ENCODE measurements at places on chromosomes 4 and X.
A peak's percentile ranks its signal among the peaks of the same experiment; 100 is the strongest.

- DNase-seq: no peak
Observed at GRCh38 chr4:79198951-79199587, 126.8 kb downstream of the NAA11 start.

DNA sequence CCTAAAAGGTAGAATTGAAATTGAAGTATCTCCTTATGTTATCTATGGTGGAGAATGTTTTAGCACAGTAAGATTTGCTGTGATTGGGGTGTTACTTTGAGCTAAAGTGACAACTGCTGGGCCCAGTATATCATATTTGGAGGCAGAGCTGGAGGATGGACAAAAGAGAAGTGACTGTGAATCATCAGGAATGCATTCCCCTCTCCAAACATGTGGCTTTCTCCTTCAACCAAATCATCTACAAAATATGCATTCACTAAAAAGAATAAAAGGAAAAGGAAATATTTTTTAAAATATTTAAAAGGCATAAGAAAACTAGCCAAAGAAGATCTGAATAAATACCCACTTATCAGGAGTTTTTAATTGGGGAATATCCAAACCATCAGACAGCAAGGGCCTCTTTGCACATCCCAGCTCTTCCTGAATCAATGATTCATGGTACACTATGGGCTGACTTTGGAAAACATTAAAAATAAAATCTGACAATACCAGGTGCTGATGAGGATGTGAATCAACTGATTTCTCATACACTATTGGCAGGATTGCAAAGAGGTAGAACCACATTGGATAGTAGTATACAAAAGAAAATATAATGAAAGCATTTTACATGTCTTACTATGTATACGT lies 671.7 kb upstream of the NR3C2 start:
- DNase-seq: no peak

DNA sequence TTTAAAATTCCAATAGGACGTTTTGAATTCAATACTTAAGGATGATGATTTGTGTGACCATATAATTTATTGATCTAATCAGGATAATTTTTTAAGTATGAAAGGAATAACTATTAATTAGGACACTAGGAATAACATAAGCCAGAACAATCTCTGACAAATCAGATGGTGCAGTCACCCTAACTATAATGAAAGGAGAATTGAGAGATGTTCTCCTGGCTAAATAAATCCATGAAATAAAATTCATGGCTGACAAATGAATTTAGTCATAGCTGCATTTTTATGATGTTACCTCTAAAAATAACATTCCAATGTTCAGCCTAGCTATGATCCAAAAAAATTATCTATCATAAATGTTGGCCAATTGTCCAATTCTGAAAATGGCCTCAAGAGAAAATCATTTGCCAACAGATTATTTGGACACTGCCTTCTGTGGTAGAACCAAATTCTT lies 190.6 kb upstream of the NEIL3 start:
- no peak for DNase-seq

DNA sequence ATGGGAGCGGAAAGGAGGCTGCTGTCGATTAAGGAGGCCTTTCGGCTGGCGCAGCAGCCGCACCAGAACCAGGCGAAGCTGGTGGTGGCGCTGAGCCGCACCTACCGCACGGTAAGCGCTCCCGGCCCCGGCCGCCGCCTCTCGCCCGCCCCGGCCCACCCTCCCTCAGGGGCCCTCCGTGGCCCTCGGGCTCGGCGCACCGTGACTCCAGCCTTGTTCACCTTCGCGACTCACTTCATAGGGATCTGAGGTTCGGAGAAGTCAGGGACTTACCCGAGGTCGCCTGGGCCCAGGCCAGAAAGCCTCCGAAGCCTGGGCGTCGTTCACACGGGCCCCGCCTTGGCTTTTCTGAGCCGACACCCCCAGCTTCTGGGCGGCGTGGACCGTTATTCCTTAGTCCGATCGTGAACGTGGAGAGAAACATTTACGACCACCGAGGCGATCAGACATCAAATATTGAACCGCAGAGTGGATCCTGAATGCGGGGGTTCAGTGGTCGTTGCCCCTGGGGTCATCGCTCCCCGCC lies 362 bp downstream of the NCAPG start:
- DNase-seq: peak; percentile 33

- no peak for DNase-seq
Observed at GRCh38 chr4:170940043-170940724, 850.4 kb upstream of the AADAT start.

DNA sequence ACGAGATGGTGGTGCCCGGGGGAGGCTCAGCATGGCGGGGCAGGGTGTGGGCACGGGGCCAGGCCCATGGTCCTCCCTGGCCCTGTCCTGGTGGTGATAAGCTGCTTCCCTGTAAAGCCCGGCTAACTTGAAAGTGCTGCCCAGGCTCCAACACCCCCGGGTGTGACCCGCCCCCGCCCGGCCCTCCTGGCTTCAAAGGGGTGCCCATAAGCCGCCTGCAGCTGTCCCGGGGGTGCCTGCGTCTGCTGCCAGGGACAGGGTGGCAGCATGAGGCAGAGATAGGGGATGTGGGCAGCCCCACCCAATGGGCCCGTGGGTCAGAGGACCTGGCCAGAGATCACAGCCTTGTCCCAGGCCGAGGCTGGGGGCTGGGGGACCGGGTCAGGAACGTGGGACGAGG lies 18.1 kb downstream of the FGFRL1 start:
- DNase-seq: no peak

DNA sequence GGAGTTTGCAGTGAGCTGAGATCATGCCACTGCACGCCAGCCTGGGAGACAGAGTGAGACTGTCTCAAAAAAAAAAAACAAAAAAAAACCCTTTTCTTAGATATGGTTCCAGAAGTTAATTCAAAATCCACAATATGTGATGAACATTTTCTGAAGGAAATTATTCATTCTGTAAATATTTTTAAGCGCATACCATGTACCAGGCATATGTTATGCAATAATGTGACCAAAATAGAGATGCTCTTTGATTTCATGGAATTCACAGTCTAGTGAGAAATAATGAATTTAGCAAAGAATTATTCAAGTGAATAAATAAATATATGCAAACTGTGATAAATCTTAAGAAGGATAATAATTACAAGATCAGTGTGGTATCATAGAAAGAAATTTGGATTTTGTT lies 174.7 kb downstream of the GC start:
- DNase-seq: no peak

- DNase-seq: no peak
Observed at GRCh38 chr4:185405296-185405999, 8.8 kb downstream of the ANKRD37 start.

DNA sequence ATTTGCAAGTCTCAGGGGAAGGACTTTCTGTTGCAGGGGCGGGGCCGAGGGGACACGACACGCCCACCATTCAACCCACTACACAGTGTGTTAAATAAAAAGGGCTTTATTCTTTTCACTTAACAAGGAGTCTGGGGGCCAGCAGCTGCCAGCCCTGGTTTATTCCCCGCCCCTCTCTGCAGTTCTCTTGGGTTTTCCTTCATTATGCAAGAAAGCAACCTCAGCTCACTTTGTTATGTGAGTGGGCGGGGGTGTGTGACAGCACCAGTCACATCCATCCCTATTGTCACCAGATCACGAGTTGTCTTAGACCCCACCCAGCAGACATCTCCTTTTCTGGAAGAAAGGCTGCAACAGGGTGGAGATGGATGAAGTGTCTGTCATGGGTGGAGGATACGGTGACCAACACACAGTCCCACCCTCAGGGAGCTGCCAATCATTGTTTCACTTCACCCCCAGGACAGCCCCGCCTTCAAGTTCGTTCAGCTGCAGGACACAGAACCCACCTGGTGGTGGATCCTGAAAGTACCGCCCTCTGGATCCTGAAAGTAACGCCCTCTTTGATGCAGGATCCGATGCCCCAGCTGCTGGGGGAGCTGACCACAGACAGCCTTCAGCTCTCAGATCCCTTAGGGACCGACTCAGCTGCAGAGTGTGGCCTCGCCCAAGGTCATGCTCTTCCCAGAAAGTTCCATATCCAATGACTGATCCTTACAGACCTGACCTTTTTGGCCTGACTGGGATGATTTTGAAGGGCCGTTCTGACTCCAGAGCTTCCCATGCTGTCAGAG lies 79.6 kb downstream of the SMIM20 start:
- DNase-seq: no peak

DNA sequence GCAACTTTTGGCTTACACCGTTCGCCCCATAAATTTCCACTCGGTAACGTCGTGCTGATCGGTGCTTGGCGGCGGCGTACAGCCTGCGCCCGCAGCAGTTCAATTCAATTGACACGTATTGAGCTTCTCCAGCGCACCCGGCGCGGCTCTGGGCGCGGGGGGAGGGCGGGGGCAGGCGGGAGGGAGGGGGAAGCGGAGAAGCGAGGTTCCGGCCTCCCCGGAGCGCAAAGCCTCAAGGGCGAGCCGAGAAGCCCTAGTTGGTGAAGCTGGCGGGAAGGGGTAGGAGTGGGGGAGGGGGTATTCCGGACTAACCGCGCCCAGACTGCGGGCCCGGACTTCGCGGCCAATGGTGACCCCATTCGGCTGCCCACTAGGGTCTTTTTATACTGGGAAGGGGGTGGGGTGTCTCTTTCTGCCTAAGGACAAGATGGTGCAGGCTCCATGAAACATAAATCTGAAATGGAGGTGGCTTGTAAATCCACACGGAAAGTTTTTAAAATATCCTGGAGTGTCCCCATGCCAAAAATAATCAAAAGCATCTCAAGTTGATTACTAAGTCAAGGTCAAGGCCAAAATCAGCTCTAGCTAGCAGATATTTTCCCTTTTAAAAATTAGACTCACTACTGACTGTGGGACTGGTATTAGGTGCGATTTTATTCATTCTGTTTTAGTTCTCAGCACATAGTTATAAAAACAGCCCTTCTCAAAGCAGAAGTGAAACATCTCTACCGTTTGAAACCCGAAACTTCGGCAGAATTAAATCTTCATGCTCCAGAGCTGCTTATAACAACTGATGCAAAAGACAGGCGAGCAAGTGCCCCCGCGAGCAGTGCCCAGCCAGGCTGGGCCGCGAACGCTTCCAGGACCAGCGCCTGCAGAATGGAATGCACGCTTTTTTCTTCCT lies 1.5 kb upstream of the BCOR start:
- peak; percentile 43 for DNase-seq

DNA sequence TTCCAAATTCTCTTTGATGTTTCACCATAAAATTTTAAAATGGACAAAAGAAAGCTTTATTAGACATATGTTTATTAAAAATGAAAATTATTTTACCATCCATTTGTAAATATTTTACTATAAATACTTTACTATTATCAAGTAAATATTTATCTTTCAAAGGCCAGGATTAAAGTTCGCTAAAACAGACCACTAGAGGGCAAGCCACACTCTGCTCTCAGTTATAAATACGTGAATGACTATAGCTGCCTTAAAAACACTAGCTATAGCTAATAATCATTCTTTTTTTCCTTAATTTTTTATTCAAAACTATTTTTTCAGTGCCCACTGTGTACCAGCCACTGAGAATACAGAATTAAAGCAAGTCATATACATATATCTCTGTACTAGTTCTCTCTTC lies 38.6 kb downstream of the UNC5C start:
- DNase-seq: no peak

GRCh38 chr4:111450867-111451266 lies 694.4 kb upstream of the FAM241A start:
- DNase-seq: no peak

GRCh38 chr4:2070421-2071251 lies 11.5 kb downstream of the NAT8L start:
- DNase-seq: no peak

DNA sequence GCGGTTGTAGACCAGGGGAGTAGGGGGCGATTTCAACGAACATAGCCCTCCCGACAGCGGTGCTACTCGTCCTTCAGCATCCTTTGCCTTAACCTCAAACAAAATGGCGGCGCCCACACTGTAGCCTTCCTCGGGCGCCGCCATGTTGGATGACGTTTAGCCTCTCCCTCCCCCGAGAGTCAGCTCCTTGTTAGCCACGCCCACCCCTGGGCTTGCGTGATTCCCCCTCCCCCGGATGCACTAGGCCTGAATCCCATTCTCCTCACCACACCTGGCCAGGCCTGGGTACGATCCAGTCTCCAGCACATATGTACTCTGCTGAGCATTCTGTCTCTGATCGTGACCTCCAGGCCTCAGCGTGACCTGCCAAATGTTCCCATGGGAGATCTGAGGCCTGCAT lies 49.0 kb upstream of the ZNF157 start:
- no peak for DNase-seq

DNA sequence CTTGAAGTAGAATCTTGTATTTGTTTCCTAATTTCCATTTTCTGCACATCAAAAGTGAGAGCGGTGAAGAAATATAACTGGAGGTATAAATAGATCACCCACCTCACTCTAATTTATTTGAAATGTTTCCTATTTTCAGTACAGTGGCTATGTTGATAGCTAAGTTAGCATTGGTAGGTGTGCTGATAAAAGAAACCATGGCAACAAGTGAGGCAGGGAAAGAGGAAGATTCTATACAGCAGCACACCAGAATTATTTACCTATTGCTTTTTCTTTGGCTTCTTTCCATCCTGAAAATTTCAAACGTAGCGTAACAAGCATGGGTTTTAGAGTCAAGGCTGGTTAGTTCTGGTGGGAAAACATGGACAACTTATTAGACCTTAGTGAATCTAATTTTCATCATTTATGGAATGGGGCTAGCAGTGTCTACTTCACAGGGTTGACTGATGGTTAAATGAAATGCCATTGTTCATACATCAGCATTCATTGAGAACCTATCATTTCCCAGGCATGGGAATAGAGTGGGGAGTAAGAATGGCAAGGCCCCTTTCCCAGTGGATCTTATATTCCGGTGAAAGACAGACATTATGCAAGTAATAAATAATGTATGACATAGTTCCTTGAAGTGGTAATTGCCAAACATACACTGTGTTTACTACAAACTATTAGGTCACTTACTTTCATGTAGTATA lies 30.6 kb upstream of the CTSO start:
- DNase-seq: no peak

DNA sequence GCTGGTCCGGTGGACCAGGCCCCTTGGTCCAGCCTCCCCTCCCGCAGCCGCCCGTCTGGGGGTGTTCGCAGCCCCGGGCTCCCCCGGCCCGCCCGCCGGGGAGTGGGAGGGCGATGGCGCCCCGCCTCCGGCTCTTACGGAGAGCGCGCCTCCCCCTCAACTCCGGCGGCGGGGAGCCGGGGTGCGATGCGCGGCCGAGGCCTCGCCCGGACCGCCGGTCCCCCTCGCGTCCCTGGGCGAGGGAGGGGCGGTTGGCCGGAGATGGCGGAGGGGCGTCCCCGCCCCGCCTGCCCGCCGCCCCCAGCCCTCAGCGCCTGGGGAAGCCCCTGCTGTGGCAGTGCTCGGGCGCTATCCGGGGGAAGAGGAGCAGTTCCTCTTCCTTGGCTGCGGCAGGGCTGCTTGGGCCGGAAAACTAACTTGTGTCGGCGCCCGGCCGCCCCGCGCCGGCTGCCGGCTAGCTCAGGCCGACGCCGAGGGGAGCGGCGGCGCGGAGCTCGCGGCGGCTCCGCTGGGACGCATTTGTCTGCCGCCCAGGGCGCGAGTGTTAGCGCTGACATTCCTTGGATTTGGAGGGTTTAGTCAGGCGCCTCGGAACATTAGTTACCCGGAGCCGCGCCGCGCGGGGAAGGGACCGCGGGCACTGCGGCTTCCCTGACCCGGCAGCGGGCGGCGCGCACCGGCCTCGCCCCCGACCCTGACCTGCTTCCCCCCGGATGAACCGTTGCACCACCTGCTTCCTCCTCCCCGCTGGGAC lies 994 bp downstream of the GALNT7 start:
- no peak for DNase-seq
